ENCODE measurements at places on chromosomes 13 and 19. TPM values are rescaled to one million over a fixed set of nuclear protein-coding genes. Genes with fewer than 3 reads are reported as not detected.
A peak's percentile ranks its signal among the peaks of the same experiment; 100 is the strongest.

HSH2D gene
- total RNA-seq: 1.2 TPM

PROZ gene
- total RNA-seq: not detected

SOX21 gene
- not detected for total RNA-seq

OR10H4 gene
- total RNA-seq: not detected

OR7D2 gene
- not detected for total RNA-seq

ZNF77 gene
- total RNA-seq: 6.1 TPM

RNF113B gene
- not detected for total RNA-seq

IZUMO4 gene
- total RNA-seq: 37.8 TPM

PLPP2 gene
- 8.6 TPM for total RNA-seq

- no peak for DNase-seq
Measured at GRCh38 chr13:106295971-106296370, 239.5 kb downstream of the EFNB2 start.

DNA sequence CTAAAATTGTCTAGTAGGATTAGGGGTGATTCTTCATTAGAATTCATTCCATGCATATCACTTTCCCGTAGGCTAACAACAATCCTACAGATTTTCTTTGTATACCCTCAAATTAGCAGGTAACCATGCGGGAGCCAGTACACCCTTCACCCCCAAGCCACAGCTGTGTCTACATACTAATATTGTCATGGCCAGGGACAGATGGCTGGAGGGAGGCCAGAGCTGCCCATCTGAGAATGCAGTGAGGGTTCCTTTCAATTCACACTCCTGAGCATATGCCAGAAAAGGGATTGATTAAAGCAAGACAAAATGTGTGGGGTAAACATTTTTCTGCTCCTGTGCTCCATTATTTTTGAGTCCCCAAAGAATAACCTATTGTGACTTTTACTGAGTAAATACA is 68.9 kb downstream of the FREM2 start:
- no peak for DNase-seq

GRCh38 chr13:27425918-27426630 is 1.7 kb downstream of the GTF3A start:
- DNase-seq: peak; percentile 78

DNA sequence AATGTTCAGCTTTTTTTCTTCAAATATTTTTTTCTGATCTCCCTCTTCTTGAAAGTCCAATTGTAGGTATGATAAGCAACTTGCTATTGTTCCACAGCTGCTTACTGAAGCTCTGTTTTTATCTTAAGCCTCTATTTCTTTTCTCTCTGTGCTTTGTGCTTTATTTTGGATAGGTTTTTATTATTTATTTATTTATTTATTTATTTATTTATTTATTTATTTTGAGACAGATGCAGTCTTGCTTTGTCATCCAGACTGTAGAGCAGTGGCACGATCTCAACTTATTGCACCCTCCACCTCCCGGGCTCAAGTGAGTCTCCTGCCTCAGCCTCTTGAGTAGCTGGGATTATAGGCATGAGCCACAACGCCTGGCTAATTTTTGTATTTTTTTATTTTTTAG is 199.4 kb downstream of the KLF12 start:
- no peak for DNase-seq

DNA sequence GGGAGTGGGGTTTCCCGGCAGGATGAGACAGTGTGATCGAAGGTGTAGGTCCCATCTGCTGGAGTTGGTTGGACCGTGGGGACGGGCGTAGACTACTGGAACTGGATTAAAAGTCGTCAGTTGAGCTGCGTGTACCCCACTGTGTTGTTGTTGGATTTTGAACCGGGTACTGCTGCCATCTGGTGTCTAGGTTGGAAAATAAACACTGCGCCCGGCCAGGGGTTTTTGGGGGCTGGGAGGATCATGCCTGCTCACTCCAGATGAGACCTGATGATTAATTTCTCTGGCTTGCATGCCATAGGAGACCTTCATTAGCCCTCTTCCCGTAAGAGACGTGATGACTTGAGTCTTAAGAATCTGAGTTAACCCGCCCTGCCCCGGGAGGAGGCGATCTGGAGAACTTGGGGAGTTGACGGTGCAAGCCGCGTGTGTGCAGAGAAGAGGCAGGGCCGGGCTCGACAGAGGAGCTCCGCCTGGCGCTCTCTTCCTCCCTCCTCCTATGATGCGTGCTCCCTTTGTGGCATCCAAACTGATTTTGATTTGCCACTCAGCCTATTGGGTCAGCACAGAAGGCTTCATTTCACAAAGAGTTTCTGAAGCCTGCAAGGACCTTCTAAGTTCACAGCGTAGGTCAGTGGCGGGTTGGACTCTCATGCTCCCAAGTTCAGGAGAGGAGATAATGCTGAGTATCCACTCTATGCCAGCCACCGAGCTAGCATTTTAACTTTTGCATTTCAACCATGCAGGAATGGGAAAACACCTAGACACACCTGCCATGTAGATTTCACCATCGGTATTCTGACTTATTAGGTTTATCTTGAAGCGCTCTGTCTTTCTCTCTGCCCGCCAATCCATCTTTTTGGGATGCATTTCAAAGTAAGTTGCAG is 2.7 kb downstream of the UHRF1 start:
- DNase-seq: peak; percentile 76
